Lower lobe of right lung (tissue), 2 donors: ENCODE measurements at places on chromosomes 12 and 14. TPM values are rescaled to one million over a fixed set of nuclear protein-coding genes. Genes with fewer than 3 reads are reported as not detected.

Gene CD163L1
- 4.5 TPM for total RNA-seq

Gene FNTB
- total RNA-seq = 14.0 TPM

Gene PROX2
- 0.12 TPM for total RNA-seq

Gene TUBA1C
- total RNA-seq = 96.0 TPM

DNA sequence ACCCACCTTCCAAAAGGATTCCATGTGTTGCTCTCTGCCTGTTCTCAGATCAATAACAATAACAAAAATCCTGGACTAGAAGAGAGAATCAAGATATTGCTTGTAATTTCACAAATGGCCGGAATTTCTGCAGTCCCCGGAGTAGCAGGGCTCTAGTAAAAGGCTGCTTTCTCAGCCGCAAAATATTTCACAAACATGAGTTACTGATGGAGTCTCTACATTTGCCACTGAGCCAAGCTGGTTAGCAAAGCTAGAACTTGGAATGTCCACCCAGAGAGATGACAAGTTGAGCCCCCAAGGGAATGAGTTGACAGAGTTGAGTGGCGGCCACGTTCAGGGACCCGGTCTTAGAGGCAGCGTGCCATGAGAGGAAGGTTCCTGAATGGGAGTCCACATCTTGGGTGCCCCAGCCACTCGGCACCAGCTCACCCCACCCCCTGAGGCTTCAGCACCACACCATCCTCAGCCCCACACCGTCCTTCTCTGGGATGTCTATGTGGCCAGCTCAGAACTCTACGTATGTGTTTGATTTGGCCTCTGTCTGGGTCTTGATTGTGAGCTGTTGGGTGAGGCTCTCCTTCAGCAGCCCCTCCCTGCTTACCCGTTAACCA is 15.9 kb downstream of the FBLN5 start:
- H3K27me3 ChIP-seq = no peaks in the 10 kb centered on the region
- no peak for DNase-seq
- H3K36me3 ChIP-seq = peaks cover 24% of the 10 kb centered on the region
- no peak overlapping the region for H3K4me3 ChIP-seq

Gene SPTSSA
- 47.6 TPM for total RNA-seq

- H3K27ac ChIP-seq = no peak overlapping the region
- no peak overlapping the region for H3K4me3 ChIP-seq
- no peaks in the 10 kb centered on the region for H3K27me3 ChIP-seq
Measured at GRCh38 chr12:2559931-2560330, 234.8 kb upstream of the FKBP4 start.

- H3K4me1 ChIP-seq = peaks cover 66% of the 10 kb centered on the region
- no peaks in the 10 kb centered on the region for H3K27me3 ChIP-seq
- H3K36me3 ChIP-seq = peaks cover 20% of the 10 kb centered on the region
- no peak for DNase-seq
- no peak overlapping the region for H3K4me3 ChIP-seq
Measured at GRCh38 chr14:68970038-68970612, 9.0 kb downstream of the ACTN1 start.

GRCh38 chr12:12891881-12892355 is 556 bp downstream of the GPRC5A start:
- H3K27ac ChIP-seq = peak overlapping the region; percentile 90
- DNase-seq = no peak
- H3K4me3 ChIP-seq = peak overlapping the region; percentile 58
- H3K36me3 ChIP-seq = no peaks in the 10 kb centered on the region
